ENCODE measurements at places on chromosomes 5 and 9.

DNA sequence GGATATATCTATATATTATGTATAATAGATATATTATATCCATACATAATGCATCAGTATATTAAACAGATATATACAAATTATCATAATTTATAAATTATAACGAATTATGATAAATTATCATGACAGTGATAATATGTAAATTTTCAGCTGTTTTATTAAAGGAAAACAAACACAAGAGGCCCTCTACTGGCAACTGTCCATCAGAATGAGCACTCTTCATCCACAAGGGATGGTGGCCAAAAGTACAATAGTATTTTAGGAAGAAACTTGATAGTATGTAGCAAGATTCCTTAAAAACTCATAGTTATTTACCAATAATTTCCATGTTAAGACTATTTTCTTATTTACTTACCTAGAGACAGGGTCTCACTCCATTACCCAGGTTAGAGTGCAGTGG, 113.3 kb upstream of the LPAR1 start:
- no peak for DNase-seq

DNA sequence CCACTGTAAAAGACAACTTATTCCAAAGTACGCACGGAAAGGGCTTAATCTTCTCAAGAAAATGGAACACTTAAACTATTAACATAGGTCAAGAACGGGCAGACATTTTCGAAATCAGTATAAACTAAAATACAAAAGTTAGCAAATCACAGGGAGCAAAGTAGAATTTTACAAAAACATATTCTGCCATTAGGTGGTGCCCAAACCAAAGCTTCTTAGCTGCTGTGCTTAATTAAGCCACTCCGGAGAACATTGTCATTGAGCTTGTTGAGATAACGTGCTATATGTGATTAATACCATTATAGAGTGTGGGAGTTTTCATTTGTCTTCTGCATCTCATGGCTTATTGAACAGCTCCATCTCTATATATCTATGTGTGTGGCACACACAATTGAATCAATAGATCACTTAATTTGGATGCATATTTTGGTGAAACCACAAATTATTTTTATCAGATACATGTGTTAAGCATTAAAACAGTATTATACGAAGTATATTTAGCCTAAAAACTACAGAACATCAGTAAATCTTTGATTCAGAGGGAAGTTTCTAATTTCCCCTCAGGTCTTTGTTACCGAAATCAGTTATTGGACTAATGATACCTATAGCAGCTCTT, 23.4 kb downstream of the UBLCP1 start:
- peak; percentile 19 for DNase-seq

- DNase-seq = no peak
These were observed 65.4 kb upstream of the STK32A start for GRCh38 chr5:147169399-147169798.

DNA sequence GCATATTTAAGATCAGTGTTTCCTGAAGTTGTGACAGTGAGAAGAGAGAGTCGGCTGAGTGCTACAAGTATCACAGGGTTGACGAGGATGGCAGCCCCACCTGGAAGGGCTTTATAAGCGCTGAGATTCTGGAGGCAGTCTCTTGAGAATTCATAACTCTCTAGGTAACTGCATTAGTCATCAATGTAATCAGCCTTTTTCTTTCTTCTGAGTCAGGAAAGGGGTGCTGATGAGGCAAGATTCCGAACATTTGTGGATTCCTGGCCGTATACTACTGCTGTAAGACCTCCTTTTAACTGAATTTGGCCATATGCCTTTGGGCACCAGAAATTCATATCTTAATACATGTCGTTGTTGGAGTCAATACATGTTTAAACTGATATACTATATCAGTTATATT, 6.6 kb upstream of the RNF20 start:
- DNase-seq = no peak

DNA sequence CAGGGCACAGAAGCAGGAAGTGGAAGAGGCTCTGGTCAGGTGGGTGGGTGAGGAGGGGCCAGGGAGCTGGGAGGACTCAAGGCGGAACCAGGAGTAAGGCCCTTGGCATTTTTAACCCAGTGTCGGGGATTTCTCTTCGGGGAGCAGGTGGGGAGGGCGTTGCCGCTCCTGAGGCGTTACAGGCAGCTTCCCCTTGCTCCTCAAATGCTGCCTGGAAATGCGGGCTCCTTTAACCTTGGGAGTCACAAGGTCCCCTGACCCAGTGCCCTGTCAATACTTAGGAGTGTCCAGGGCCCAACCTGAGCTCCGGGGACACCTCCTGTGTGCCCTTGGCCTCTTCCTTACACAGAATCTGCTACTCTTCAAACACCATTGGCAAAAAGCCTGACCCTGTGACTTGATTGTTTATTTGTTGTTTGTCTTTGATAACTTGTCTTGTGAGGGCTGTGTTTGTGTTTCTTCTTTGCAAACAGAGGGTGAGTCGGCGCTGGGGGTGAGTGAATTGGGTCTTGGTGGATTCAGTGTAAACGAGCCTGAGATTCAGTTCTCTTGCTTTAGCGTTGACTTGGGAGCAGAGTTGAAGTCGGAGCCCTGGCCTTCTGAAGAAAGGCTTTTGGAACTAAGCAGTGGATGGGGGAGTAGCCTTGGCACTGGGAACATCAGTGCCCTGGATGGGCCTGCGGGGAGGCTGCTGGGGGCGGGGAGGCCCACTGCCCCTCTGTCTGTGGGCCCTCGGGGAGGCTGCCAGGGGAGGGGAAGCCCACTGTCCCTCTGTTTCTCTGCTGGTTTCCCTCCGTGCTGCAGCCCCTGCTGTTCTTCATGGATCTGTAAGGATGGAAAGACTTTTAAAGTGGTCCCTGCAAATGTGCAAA, 300.7 kb upstream of the IRX4 start:
- no peak for DNase-seq
